ENCODE measurements at places on chromosomes 4 and X. TPM values are rescaled to one million over a fixed set of nuclear protein-coding genes. Genes with fewer than 3 reads are reported as not detected.

Gene GPR143
- not detected for total RNA-seq

Gene TENM3
- total RNA-seq: 11.0 TPM

Gene TCP11X2
- total RNA-seq: not detected

Gene USP17L30
- not detected for total RNA-seq

Gene MGAT4D
- total RNA-seq: not detected

Gene H2BW2
- not detected for total RNA-seq

Gene PAGE2
- not detected for total RNA-seq

Gene SRP72
- 57.5 TPM for total RNA-seq

Gene HSFX1
- 1.2 TPM for total RNA-seq

Gene ARHGAP6
- 15.7 TPM for total RNA-seq

Gene NMU
- 8.1 TPM for total RNA-seq

Gene WAS
- total RNA-seq: 4.4 TPM

Gene RRH
- not detected for total RNA-seq

Gene SHOX
- not detected for total RNA-seq

Gene SMIM31
- total RNA-seq: not detected

Gene DRD5
- total RNA-seq: not detected

Gene PRMT9
- 6.9 TPM for total RNA-seq

Gene SCML1
- total RNA-seq: 11.8 TPM

Gene CYTL1
- 2.0 TPM for total RNA-seq

Gene PJA1
- total RNA-seq: 13.0 TPM

Gene FBXL5
- 103 TPM for total RNA-seq

Gene FRMPD4
- not detected for total RNA-seq

Gene PSAPL1
- not detected for total RNA-seq

Gene BGN
- 106 TPM for total RNA-seq

Gene MAGEA2
- total RNA-seq: not detected

Gene PPP2R2C
- total RNA-seq: 17.2 TPM

Gene SH2D1A
- total RNA-seq: 0.74 TPM

Gene GPR82
- total RNA-seq: not detected

Gene YY2
- total RNA-seq: 0.98 TPM

Gene PDE5A
- 23.1 TPM for total RNA-seq

Gene PAGE4
- total RNA-seq: not detected

Gene TIMP1
- total RNA-seq: 309 TPM

Gene SPATA4
- total RNA-seq: not detected

Gene NLRP2B
- not detected for total RNA-seq

Gene SATL1
- total RNA-seq: not detected

Gene PPP1R2C
- total RNA-seq: not detected

Gene CFAP47
- not detected for total RNA-seq

Gene FRG2
- not detected for total RNA-seq

Gene CXCL11
- not detected for total RNA-seq

Gene ITGB1BP2
- 1.7 TPM for total RNA-seq

Gene MAP7D2
- total RNA-seq: 0.98 TPM

Gene CENPE
- 2.2 TPM for total RNA-seq

Gene GLRA2
- total RNA-seq: not detected

Gene KIAA1210
- not detected for total RNA-seq

Data from vagina (tissue), 2 donors.